Cardiac fibroblast (primary cell): ENCODE measurements at places on chromosomes 7 and 10.

DNA sequence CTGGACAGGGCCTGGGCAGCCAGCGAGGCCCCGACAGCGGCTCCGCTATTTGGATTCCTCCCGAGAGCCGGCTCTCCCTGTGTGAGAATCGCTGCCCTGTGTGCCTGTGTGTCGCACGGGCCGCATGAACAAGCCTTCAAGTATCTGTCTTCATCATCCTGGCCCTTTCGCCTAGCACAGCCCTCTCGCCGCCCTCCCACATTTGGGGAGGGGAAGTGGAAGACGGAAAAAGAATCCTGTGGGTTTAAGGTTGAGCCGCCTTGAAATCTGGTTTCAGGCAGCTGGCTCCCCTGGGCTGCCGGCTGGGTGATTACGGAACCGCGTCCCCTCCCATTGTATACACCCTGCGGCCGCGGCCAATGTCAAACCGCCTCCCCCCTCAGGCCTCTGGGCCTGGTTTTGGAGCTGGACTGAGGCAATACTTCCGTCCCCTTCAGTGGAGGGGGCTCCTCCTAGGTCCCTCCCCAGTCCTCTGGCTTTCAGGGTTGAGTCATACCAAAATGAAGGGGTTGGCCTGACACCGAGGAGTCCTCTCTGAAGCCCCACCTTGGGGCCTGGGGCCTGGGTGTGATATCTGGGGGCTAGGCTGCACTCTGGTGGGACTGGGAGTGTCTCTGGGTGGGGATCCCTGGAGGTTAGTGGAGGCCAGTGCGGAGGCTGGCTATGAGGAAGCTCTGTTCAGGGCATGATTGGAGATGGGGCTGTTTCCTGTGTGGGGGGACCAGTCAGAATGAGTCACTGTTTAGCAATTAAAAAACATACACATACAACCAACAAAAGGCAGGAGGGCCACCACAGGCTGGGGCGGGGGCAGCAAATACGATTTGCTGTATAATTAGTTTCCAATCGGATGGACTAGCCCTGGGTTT, 1.7 kb downstream of the TRIM8 start:
- peak; percentile 95 for DNase-seq

- DNase-seq, result peak; percentile 90
Observed at GRCh38 chr7:66150471-66150870, 35.8 kb downstream of the CRCP start.

DNA sequence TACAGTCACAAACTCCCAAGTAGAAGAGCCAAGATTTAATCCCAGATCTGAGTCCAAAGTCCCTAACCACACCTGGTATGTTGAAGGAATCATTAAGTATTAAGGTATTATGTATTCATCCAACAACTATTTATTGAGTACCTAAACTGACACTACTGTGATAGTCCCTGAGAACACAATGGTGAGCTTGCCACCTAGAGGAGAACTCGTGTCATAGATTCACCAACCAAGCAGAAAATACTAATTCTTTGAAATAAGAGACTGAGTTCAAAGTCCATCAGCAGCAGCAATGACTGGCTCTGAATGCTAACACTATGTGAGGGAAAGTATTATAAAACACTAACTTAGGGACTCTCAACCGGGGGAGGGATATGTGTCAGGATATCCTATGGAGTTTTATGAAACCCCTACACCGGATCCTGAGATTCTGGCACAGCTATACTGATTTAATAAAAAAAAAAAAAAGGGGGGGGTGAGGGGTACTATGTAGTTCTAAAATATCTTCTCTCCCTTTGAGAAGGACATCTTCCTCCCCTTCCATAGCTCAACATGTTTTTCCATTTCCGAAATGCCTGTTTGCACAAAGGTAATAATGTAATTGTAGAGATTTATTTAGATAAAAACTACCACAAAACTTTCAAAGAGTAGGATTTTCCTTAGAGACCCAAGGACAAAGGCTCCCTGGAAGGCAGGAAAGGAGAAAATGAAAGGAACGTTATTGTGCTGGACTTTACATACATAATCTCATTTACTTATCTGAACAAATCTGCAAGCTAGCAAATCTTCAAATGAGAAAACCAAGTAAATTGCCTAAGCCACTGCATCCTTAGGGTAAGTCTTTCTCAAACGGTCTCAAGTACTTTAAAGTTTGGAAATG, 1.6 kb downstream of the NCOA4 start:
- DNase-seq, result peak; percentile 80

- no peak for DNase-seq
Observed at GRCh38 chr10:31352436-31353226, 33.6 kb downstream of the ZEB1 start.

- no peak for DNase-seq
Observed at GRCh38 chr10:33566001-33566400, 231.5 kb upstream of the NRP1 start.

- DNase-seq, result peak; percentile 46
Observed at GRCh38 chr10:59537501-59537900, 172.1 kb downstream of the SLC16A9 start.

GRCh38 chr10:96025566-96025965, 17.8 kb upstream of the CCNJ start:
- peak; percentile 16 for DNase-seq

DNA sequence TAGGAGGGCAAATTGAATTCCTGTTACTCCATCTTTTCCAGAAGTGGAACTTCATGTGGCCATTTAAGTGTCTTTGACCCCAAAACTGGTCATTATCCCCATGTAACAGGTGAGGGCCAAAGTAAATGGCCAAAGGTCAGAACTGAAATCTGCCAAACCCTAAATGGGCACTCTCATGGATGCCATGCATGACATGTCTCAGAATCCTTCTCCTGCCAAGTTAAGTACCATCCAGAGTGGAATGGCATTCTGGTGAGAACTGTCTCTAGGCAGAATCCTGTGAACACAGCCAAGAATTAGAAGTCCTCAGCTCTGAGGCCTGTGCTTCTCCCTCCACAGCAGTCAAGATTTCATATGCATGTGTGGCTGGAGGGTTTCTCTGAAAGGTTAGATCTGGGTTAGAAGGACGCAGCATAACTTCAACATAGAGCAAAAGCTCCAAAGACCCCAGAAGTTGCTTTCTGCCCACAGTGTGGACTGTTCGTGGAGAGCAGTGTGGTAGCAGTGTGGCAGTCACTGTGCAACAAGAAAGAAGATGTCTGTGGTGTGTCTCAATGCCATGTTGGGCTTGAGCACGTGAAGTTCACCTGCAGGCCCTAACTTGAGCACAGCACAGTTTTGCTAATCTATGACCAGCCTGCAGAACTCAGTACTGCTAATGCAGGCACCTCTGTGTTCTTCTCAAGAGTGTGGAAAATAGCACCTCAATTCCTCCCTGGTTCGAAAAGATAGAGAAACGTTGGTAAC, 121.3 kb downstream of the ADCY1 start:
- DNase-seq, result no peak

GRCh38 chr10:30433306-30433729, 666 bp upstream of the MAP3K8 start:
- DNase-seq, result peak; percentile 92

DNA sequence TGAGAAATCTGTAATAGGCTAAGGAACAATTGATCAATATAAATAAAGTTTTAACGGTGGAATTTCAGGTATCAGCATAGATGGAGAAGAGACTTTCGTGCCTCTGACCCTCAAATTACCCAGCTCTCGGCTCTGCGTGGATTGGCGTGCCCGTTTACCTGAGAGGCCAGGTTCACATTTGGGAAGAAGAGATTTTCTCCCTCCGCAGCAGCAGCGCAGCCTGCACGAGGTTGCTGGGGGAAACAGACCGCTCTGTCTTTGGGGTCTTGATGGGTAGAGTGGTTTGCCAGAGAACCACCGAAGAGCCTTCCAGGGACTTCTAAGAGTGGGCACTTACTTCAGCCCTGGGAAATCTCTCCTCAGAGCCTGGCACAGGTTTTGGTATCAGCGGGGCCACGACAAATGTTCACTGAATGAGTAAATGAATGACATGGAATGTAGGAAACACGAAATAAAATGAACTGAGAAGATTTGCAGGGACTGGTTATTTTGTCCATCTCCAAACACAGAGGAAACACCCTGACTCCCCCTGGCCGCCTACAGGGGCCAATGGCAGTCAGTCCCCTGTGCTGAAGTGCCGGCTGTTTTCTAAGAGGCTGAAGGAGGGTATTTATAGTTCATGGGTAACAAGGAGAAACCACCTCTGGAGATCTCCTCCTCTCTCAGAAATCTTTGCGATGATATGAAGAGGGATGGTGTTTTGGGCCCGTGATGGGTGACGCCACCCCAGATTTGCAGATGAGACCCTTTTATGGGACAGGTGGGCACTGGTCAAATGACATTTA, 338.5 kb downstream of the ADARB2 start:
- DNase-seq, result no peak

- DNase-seq, result peak; percentile 52
Observed at GRCh38 chr7:108455551-108455997, 662 bp downstream of the NRCAM start.

DNA sequence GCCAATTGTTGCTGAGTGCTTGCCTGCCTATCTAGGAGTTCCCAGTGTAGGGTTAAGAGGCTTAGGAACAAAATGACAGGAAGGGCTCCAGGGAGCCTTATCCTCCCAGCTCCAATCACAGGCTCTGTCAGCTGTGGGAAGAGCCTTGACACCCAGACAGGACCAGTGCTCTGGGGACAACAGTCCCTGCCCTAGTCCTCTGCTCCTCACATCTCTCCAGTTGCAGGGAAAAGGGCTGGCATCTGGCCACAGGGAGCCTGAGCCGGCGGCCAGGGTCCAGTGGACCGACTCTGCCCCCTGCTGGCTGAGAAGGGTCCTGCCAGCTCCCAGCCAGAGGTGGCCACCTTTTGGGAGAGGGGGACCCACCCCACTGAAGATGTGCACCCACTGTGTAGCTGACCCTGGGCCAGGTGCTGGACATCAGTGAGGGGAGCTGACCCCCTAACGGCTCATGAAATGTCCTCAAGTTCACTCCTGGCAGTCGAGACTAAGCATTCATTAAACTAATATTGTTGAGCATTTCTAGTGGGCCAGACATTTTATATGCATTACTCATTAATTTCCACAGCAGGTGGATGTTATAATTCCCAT, 17.6 kb downstream of the DNAJB12 start:
- DNase-seq, result peak; percentile 85

DNA sequence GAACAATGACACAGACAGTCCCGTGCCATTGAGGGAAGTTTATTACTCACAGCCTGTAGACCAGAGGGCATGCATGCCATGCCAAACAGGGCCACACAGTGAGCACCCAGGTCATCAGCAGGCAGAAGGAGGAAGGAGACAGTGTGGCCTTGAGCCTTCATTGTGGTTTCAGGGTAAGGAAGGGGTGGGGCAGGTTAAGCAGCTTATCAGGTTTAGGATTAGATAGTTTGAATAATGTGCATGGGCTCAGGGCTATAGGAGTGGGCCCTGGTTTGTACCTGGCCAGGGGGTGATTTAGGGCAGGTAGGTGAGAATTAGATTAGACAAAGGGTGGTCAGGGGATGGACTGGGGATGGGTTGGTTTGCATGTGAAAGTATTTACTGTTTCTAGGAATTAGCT, 67.9 kb downstream of the ADCY1 start:
- no peak for DNase-seq

- no peak for DNase-seq
Observed at GRCh38 chr7:10657201-10657600, 316.5 kb upstream of the PHF14 start.

DNA sequence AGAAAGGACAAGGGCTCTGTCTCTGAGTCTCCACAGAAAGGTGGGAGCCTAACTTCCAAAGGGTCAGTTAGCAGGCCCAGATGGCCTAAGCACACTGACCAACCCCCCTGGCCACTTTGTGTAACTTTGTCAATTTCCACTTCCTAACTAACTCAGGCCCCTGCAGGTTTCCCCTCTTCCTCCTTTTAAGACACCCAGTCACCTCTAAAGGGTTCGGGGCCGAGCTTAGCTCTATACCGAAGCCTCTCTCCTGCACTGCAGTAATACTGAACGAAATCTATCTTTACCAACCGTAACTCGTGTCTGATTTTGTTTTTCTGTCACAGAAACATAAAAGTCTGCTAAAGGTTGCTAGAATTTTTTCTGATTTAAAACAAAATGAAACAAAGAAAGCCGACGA, 44.4 kb downstream of the CCDC3 start:
- DNase-seq, result no peak

- no peak for DNase-seq
Observed at GRCh38 chr10:117539903-117540639, 2.5 kb upstream of the EMX2 start.

GRCh38 chr10:126496771-126497545, 108.7 kb upstream of the ADAM12 start:
- DNase-seq, result no peak

GRCh38 chr10:101006593-101007098, 7.0 kb downstream of the LZTS2 start:
- no peak for DNase-seq

- no peak for DNase-seq
Observed at GRCh38 chr7:51144178-51144577, 172.4 kb downstream of the COBL start.

DNA sequence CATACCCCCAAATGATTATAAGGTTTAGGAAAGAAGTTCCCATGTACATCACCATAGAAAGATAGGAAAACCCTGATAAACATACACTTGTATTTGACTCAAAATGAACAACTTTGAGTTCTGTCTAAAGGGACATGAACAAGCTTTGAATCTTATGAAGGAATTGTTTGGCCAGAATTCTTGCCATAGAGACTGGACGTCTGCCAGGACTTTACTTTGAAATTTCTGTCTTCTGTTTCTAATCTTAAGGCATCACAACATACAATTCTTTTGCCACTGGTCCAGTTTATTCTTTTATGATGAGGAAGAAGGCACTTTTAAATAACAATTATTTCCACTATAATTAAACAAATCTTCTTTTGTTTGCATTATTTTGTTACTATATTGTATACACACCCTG, 26.2 kb upstream of the CYP26C1 start:
- peak; percentile 46 for DNase-seq

- DNase-seq, result no peak
Observed at GRCh38 chr7:49812534-49812933, 39.1 kb downstream of the VWC2 start.

- no peak for DNase-seq
Observed at GRCh38 chr10:121680879-121681655, 82.8 kb upstream of the FGFR2 start.

GRCh38 chr7:20216406-20217036, 663 bp downstream of the MACC1 start:
- no peak for DNase-seq

DNA sequence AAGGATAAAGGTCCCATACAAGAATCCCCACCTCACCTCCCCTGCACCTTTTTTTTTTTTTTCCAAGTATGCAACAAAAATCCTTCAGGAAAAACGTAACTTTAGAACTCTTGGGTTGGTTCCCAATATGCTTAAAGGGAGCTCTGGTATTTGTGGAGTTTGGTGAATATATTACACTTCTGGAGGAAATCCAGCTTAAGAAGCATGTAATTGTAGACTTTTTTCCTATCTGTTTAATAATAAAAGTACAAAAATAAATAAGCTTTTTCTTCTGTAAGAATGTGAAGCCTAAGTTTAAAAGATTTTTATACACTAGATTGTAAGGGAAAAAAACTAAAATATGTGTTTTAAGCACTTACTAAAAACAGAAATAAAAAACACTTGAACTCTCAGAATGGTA, 102.3 kb downstream of the SORBS1 start:
- DNase-seq, result no peak

GRCh38 chr10:97891497-97892167, 42.0 kb downstream of the GOLGA7B start:
- DNase-seq, result no peak

GRCh38 chr10:4941540-4942330, 21.5 kb upstream of the AKR1C1 start:
- DNase-seq, result no peak
